Caki2 (cell line): ENCODE measurements at places on chromosomes 11 and 22. TPM values are rescaled to one million over a fixed set of nuclear protein-coding genes. Genes with fewer than 3 reads are reported as not detected.

The MS4A14 gene
- total RNA-seq = not detected in 2 replicates

DNA sequence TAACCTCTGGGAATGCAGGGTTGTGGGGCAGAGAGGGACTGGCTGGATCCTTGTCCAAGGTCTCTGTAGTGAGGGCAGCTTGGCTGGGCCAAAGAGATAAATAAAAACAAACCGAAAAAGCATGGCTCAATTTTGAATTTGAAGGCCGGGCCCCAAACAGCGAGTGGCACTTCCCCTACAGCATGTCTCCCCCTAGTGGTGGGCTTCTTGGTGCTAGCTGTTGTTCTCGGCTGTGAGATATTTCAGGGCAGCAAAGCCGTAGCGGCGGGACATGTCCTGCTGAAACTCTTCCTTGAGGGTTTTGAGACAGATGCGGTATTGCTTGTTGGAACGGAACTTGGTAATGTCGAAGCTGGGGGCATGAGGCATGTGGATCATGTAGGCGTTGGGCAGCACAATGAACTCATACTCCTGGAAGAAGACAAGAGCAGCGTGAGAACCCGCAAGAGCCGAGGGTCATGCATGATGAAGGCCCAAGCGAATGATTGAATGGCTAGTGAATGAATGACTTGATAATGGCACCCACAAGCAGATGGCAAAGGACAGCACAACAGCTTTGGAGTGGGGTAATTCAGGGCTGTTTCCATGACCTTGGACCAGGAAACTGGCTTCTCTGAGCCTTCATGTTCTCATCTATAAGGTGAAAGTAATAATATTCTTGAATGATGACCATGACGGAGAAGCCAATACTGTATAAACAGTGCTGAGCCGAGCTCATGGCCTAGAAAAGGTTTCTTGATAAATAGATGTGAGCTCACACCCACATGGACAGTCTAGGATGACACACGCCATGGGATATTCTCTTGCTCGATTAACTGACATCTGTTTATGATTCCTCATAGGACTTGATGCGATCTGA lies 216.3 kb upstream of the SYN3 start:
- no peak for DNase-seq

DNA sequence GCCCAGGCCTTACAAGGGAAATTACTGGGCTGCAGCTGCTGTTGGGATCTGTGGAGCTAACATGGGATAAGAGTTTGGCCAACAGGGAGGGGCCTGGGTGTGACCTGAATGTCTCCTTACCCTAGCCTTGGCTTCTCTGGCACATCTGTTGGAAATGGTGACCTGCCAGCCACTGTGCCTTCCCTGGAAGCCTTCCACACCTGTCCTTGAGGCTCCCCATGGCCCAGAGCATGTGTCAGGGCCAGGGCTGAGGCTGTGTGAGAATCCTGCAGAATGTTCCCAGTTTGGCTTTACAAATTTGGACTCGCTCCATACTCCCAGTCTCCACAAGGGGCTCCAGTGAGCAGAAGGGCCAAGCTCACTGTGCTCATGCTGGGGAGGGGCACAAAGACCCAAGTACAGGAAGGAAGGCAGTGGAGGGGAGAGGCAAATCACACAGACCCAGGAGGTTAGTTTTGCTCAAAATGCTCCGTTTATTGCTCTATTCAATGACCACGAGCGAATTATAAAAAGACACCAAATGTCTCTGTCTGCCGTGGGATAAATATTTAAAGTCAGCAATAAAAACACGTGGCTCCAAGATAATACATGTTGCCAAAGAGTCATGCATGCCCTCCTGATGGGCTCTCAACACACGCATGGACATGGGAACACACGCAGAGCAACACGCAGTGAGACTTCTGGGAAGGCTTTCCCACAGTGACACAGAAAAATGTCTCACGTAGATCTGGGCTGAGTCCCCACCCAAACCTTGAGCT lies 1.7 kb upstream of the IGSF22 start:
- DNase-seq = no peak

The NOX4 gene
- not detected in 2 replicates for total RNA-seq

The MS4A18 gene
- total RNA-seq = not detected in 2 replicates
